ENCODE measurements at places on chromosomes 3 and 15.

GRCh38 chr3:78703944-78704343 lies 1063.9 kb downstream of the ROBO1 start:
- DNase-seq = no peak

- DNase-seq = no peak
Measured at GRCh38 chr3:182081096-182081495, 369.4 kb downstream of the SOX2 start.

DNA sequence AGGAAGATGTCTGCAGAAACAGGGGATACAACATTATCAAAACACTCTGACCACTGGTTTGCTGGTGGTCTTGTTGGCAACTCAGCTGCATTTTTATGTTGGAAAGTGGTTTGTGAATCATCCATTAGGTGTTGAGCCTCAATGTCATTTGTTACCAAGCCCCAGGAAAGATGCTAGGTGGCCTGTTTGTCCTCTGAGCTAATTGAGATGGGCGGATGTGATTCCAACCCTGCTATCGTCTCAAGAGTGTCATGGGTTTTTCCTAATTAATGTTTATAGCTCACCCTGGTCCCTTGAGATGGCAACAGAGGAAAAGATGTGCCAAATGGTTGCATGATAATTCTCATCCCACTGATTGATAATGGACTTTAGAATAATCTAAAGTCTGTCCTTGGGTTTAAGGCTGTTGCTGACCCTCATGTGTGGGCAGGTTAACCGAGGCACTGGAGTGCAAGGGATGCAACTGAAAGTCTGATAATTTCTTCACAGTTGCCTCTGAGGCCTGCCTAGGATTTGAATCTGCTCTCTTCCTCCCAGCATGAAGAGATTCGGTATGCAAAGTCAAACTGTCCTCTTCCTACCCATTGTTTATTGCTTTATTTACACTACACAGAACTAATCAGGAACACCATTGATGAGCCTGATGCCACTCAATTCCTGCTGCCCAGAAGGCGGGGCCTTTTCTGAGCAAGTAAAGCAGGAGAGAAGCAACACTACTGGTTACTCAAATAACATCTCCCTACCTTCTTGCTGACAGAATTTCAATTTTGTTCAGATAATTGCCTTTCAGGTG lies 166.2 kb upstream of the TBC1D5 start:
- DNase-seq = no peak

- DNase-seq = no peak
Measured at GRCh38 chr3:133371181-133371580, 28.7 kb upstream of the BFSP2 start.

DNA sequence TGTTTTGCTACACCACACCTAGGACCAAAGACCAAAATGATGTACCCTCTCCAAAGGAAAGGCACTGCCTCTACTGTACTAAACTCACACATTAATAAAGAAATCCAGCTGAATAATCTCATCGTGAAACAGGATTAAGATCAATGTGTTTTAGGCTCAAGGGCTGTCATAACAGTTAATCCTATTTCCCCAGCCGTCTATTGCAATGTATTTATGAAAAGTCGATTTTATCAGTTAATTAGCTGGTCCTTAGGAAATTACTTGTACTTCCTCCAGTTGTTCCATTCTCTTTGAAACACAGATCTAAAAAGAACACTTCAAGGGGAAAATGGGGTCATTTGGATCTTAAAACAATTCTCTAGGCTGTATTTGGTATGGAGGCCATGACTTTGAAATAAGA lies 8.5 kb downstream of the ETV5 start:
- DNase-seq = no peak

- no peak for DNase-seq
Measured at GRCh38 chr3:81601707-81602305, 159.6 kb downstream of the GBE1 start.

GRCh38 chr3:66182246-66182645 lies 38.6 kb upstream of the SLC25A26 start:
- DNase-seq = no peak

- no peak for DNase-seq
Measured at GRCh38 chr3:137180220-137180619, 222.4 kb downstream of the IL20RB start.

Measured in AG10803 (cell line).